ENCODE measurements at places on chromosomes 16 and 17.

GRCh38 chr16:19583665-19584300 is 28.3 kb downstream of the VPS35L start:
- peak; percentile 21 for DNase-seq

DNA sequence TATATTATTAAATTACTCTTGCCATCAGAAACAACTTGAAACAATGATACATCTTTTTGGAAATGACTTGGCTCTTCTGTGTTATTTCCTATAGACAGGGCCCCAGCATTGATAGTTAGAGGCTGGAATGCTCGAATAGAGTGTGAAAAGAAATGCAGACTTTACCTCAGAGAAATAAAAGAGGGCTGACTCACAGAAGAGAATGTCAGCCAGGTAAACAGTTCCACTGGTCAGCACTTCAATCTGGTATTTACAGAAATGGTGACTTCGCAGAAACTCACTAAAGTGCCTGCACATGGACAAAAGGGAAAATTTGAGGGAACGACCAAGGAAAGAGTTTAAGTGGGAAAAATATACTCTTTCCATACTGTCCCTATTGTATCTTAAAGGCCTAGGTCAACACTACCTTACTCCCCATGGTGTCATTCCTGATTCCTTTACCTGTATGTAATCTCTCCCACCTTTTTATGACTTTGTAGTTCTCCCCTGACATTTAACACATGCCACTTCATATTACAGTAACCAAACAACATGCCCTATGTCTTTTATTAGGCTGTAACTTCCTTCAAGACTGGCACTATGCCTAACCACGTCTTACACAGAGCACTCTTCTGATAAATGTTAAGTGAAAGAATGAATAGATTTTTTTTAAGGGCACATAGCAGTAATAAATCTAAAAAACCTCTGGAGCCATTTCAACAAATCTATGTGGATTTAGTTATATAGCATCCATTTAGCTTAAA is 36.7 kb downstream of the AKAP10 start:
- DNase-seq, result no peak

DNA sequence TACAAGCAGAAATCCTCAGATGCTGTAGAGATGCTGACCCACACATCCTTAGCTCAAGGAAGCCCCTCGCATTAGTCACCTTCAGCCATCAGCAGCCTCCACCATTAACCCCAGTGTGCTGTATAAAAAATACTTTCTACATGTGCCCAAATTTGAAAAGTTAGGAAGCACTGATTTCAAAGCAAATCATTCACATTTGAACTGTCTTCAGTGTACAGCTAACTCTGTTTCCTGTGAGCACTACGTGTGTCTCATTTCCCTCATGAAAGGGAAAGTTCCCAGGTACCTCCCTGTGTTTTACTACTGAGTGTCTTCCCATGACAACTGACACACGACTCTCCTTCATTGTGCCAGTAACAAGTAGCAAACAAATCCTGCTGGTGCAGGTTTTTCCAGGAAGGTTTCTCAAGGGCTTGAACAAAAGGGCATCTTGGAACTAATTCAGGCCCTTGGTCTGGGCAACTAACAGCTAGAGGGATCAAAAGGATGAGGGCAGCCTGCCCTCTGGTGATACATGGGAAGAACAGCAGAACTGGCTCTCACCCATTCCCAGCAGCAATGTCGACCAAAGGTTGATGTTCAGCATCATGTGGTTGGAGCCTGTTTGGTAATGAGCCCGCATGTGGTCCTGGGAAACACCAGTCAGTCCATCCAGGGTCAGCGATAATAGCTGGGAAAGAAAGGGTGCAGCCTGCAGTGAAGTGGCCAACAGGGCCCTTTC is 4.0 kb downstream of the SLC35B1 start:
- no peak for DNase-seq

DNA sequence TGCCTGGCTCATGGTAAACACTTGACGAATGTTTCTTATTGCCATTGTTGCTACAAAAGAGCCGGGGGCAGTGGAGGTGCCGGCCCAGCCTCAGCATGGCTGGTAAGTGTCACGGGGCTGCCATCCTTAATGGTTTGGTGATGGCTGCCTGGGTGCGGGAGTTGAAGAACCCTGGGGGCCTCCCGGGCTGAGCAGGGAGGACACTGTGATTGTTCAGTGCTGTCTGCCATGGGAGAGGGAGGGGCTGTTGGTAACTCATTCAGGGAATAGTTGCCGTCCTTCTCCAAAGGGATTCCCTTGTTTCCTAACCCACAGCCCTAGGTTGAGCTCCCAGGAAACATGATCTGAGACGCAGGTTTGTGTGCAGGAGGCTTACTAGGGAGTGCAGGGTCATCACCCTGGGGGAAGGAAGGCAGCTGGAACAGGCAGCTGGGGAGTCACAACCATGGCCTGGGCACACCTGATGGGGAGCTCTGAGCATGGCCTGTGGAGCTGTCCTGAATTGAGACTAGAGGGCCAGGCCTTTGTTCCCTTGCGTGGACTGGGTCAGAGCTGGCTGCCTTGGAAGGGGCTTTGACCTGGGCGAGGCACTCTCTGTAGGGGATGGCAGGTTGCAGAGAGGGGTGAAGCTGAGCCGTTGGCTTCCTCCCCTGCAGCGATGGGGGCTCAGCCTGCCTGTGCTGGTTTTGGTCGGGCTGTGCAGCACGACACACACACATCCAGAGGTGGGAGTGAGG is 85.7 kb downstream of the PLCG2 start:
- DNase-seq, result no peak

DNA sequence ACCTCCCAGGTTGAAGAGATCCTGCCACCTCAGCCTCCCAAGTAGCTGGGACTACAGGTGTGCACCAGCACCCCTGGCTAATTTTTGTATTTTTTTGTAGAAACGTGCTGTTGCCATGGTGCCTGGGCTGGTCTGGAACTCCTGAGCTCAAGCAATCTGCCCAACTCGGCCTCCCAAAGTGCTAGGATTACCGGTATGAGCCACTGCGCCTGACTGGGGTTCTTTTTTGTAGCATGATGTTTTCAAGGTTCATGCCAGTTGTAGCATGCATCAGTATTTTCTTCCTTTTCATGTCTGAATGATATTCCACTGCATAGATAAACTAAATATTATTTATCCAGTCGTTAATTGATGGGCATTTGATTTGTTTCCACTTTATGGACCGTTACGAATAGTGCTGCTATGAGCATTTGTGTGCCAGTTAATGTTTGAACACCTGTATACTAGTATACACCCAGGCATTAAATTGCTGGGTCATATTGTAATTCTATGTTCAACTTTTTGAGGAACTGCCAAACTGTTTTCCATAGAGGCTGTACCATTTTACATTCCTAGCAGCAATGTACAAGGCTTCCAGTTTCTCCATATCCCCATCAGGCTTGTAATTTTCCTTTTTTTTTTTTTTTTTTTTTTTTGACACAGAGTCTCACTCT is 24.8 kb upstream of the CEP20 start:
- DNase-seq, result no peak

DNA sequence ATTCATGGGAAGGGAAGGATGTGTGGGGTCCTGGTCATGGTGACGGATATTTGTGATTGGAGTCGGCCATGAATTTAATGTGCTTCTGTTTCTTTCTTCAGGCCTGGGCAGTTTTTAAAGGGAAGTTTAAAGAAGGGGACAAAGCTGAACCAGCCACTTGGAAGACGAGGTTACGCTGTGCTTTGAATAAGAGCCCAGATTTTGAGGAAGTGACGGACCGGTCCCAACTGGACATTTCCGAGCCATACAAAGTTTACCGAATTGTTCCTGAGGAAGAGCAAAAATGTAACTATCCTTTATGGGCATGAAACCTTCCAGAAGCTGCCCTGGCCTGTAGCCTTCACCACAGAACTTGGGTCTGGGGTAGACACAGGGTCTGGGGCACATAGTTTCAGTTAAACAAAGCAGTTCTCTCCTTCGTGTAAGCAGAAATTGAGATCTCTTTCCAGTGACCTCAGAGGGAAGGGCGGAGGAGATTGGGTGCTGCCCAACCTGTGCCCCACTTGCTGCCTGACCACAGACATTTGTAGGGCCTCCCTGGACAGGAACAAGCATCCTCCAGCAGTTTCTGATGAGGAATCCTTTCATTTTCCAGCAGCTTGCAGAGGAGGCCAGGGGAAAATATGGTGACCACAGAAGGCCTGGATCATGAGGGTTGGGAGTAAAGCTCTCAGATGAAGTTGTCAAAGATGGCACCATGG is 10.1 kb downstream of the IRF8 start:
- DNase-seq, result no peak
